ENCODE measurements at places on chromosomes 6 and 20.
A peak's percentile ranks its signal among the peaks of the same experiment; 100 is the strongest.

- no peak for DNase-seq
Measured at GRCh38 chr6:101722991-101723579, 329.6 kb downstream of the GRIK2 start.

DNA sequence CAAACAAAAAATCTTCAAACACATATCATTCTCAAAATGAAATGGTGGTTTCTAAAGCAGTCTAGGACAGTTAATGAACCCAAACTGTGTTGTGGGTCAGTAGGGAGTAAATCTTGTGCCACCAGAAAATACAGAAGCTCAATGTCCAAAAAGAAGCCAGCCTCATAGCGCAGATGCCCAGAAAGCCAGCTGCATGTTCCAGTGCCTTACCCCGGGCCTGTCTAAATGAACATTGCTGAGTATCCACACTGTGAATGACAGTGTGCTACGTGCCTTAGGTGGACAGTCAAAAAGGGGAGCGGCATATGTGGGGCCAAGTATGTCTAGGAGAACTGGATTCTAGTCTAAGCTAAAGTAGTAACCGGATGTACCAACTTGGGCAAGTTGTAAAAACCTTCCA is 10.9 kb downstream of the FYN start:
- DNase-seq, result no peak

GRCh38 chr6:115796829-115797228 is 263.9 kb downstream of the FRK start:
- DNase-seq, result peak; percentile 76

DNA sequence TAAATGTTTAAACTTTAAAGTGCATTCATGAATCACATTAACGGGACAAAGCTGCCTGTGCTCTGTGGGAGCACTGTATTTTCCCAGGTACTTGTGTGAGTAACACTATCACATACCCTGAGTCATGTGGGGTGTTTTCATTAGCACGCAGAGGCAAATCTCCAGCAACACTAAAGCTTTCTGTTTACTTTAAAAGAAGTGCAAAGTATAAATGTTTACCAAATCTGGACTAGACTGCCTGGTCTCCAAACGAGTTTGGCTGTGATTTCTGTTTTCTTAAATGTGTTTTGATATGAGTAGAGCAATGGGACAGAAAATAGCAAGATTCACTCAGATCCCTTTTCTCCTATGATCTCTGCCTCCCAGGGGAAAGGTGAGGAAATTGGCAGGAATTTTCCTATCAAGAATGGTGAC is 28.8 kb upstream of the RIPPLY2 start:
- DNase-seq, result no peak

- peak; percentile 98 for DNase-seq
Measured at GRCh38 chr6:34235307-34236130, 1.2 kb upstream of the HMGA1 start.

DNA sequence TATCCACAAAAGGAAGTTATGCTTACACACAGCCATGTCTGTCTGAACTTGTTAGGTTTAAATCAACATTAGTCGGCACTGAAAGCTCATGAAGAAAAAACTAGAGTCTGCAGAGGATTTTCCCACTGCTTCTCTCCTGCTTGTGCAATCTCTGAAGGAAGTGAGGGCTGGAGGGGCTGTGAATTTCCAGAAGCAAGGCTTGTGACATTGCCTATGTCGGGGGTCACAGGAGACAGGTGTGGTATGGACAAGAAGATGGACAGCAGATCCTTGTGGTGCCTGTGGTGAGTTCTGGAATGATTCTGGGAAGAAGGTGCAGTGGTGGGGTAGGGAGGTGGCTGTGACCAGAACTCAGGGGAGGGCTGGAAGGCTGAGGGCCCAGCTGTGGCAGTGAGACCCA is 84.3 kb upstream of the TRAF3IP2 start:
- DNase-seq, result peak; percentile 23

DNA sequence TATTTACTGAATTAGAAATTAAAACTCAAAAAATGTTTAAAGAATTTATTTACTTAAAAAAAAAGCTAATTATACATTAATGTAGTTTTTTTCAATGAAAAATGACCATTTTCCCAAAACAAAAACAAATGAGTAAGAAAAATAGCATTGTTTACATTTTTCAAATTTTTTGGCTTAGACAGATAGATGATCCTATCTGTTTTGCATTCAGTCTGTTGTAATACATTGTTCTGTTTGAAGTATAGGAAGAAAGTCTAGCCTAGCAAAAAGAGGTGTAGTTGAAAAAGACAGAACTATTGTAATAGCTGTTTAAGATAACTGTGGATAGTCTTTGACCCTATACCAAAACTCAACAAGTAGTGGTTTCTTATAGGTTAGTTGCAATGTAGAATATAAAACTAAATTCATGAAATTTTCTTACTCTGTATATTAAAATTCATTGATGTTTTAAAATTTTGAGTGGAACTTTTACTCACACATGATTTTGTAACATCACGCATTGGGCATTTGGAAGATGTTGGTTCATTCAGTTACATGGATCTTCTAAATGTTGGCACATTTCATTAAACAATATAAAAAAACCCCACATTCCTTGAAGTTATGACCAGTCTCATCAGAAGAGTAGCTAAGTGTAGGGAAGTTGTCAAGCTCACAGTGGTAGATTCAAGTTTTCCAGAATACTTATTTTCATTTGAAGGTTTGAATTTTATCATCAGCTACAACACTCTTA is 62.0 kb downstream of the KCNS1 start:
- no peak for DNase-seq

GRCh38 chr20:63062188-63063140 is 55.7 kb upstream of the BHLHE23 start:
- DNase-seq, result peak; percentile 7

- DNase-seq, result no peak
Measured at GRCh38 chr6:106411056-106411455, 50.5 kb downstream of the CRYBG1 start.

- DNase-seq, result no peak
Measured at GRCh38 chr6:28530777-28531176, 5.1 kb downstream of the GPX5 start.

DNA sequence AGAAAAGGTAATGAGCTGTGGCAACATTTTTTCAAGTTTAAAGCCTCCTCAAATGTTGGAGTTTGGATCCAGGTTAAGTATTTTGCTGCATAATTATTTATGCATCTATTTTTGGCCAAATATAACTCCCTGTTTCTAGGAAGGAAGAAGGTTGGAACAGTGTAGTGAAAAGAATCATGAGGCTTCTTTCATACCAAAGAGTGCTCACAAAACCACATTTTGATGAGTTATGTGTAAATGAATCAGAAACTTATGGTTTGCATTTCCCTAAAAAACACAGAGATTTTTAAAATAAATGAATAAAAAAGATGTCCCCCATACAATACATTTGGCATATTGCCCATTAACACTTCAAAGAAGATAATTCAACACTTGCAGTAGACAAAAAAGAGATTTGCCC is 246.9 kb upstream of the PRDM1 start:
- no peak for DNase-seq

GRCh38 chr20:62291251-62292066 is 11.3 kb upstream of the ADRM1 start:
- DNase-seq, result no peak

GRCh38 chr6:149334682-149335160 is 17.2 kb downstream of the TAB2 start:
- no peak for DNase-seq

DNA sequence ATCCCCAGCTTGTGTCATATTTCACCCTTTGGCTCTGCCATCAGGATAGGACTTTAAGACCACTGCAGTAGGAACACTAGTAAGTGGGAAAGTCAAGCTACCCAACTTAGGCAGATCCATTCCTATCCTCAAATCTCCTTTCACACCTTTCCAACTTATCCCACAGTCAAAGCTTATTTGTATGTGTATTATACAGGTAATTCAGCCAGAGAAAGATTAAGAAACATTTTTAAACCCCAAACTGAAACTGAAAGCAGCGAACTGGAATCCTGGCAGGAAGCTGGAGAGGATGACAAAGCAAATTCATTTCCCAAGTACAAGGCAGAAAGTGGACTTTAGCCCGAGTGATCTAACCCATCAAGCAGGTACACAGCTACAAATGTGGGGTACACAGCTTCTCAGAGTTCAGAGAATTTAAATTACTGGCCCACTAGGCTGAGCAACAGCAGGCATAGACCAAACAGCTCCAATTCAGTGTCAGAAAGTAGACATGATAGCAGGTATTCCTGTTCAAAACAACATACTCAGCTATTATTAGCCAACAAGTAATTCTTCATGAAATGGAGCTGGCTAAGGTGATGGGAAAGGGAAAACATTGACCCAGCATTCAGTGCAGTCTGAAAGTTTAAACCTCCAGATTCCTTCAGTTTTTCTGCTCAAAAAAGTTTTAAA is 39.1 kb downstream of the ILRUN start:
- DNase-seq, result no peak

- no peak for DNase-seq
Measured at GRCh38 chr6:116011520-116011919, 49.2 kb downstream of the FRK start.

- no peak for DNase-seq
Measured at GRCh38 chr6:44809258-44809657, 421.8 kb downstream of the CDC5L start.

- no peak for DNase-seq
Measured at GRCh38 chr6:79702691-79703090, 71.6 kb downstream of the SH3BGRL2 start.

DNA sequence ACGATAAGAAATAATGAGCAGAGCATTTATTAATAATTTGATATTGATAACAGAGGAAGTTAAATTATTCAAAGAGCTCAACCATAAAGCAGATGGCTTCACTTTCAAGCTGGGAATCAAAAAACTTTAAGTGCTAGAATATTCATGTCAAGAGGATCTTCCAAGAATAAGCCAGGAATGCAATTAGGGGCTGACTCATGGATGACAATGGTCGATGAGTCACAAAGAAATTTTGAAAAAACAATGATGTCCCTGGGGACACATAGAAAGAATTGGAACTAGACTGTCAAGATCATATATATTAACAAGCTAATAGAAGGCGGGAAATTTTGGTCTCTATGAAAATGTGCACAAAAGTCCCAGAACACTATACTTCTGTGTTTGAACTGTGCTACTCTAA is 304.1 kb downstream of the LAMA2 start:
- no peak for DNase-seq

GRCh38 chr6:170366248-170366960 is 59.8 kb downstream of the FAM120B start:
- DNase-seq, result no peak

DNA sequence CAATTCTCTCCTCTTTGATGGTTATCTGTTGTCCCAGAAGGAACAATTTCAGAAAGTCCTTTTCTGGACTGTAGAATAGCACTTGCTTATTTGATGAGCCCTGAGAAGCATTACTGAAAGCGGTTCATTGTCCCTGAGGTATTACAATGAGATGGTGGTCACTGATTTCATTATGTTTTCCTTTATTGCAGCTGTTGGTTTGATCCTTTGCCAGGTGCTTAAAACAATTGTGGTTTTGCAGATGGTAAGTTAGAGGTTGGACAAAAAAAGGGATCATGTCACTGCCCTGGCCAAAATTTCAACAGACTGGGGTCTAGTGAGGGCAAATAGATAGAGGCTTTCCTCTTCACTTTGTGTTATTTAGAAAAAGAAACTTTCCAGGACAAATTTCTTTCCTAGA is 61.9 kb downstream of the ESR1 start:
- no peak for DNase-seq

DNA sequence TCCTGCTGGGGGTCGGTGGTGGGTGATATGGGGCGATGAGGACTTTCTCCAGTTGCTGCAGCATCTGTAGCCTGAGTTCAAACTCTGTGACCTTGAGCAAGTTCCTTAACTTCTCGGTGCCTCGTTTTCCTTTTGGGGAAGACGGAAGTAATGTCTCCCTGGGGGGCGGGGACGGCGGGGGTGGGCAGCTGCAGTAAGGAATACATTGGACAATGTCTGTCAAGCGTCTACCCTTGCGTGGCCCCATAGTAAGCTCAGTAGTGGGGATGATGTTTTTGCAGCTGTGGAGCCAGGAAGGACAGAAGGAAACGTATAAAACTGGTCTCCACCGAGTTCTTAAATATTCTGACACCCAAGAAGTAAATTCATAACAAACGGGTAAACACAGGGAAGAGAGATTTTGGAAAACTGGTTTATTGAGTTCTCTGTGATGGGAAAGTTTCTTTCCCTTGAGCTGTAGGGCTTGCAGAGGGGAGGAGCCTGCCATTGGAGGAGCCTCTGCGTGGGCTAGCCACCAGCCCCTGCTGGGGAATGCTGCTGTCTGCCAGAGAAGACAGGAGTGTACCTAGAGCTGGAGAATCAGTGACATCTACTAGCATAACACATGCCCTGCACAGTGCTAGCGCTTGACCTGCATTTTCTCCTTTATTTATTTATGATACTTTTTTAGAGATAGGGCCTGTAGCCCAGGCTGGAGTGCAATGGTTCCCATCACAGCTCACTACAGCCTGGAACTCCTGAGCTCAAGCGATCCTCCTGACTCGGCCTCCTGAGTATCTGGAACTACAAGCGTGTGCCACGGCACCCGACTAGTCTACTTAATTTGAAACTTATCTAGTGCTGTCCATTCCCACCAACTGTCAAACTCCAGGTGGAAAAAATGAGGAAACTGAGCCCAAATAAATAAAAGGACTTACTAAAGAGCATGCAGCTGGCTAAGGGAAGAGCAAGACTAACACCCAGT is 1.2 kb upstream of the ACSS1 start:
- DNase-seq, result peak; percentile 57

DNA sequence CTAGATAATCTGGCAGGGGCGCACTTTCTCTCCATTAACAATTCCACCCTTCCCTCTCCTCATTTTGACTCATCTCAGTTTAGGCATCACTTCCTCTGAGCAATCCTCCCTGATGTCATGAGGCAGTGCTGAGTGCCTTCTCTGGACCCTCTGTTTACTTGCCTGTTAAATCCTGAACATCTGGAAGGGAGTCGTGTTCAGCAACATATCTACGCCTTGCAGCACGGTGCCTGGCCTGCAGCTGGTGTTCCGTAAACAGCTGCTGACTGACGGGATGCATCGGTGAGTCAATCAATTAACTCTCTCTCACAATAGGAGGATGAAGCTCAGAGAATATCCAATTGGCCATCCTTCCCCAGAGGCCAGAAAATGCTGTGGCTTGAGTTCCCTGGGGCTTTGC is 613.5 kb downstream of the PTPRT start:
- DNase-seq, result no peak

DNA sequence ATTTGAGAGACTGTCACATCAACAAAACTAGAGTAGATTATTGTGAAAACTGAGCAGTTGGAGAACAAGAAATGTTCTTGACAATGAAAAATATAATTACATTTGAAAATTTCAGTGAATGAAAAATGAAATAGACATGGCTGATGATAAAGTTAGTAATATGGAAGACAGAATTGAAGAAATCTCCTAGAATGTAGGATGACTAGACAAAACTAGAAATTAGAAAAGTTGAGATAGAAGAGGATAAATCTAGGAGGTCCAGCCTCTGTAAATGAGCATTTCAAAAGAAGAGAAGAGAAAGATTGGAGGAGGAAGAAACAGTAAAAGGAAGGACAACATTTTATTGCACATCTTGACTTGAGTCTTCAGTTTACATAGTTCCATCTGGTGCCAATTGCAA is 178.7 kb downstream of the NFATC2 start:
- no peak for DNase-seq
